ENCODE measurements at places on chromosomes 13 and 19.

DNA sequence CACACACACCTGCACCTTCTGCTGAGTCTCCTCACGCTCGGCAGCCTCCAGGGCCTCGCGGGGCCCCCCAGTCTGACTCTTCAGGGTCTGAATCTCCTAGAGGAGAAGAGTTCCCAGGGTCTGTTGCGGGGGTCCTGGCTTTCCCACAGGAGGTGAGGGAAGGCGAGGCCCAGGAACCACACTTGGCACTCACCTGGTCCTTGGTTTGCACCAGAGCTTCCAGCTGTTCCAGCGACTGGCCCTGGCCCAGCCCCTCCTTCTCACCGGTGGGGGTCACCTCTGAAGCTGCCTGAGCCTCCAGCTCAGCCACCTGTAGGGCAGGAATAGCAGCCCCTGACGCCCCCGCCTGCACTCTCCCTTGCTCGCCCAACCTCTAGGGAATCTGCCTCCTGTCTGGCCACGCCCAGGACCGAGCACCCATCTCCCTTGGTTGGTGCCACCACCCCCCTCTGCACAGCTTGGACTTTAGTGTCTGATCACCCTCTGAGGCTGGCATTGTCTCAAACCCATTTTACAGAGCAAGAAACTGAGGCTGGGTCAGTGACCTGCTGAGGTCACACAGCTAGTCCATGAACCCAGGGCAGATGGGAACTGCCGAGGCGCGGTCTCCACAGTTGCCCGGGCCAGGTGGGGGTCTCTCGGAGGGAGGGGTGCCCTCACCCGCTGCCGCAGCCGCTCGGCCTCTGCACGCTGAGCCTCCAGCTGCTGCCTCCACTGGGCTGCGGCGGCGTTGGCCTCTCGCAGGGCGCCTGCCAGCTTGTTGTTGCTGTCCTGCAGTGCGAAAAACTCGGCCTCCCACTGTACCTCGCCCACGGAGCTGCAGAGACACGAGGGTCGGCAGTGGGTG is 9.5 kb downstream of the HOMER3 start:
- no peak for DNase-seq

DNA sequence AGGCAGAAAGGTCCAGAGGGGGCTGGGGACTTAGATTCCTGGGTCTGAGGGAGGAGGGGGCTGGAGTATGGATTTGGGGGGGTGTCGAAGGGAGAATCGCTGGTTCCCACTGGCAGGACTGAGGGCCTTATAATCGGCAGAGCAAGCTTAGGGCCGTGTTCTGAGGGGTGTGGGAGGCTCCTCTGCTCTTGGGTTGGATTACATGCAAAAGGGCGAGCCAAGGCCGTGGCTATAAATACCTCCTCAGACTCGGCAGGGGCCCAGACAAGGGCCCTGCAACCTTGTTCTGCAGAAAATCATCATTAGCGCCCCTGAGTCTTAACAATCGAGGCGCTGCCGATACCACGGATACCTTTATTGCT is 707 bp upstream of the MAMSTR start:
- DNase-seq = no peak

DNA sequence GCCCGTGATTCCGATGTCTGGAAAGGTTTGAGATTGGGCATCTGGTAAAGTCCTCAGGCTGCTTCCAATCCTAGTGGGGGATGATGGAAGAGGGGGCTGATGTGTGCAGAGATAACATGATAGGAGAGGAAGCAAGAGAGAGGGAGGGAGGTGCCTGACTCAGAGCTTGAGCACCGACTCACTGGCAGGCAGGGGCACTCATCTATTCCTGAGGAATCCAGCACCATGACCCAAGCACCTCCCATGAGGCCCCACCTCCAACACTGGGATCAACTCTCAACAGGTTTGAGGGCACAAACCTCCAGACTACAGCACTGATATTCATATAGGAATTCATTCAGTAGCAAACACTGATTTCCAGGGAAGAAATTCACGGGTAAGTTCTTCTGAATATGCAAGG is 5.6 kb upstream of the SIGLEC9 start:
- DNase-seq = no peak

GRCh38 chr13:26436914-26437313 is 120.6 kb upstream of the WASF3 start:
- no peak for DNase-seq

DNA sequence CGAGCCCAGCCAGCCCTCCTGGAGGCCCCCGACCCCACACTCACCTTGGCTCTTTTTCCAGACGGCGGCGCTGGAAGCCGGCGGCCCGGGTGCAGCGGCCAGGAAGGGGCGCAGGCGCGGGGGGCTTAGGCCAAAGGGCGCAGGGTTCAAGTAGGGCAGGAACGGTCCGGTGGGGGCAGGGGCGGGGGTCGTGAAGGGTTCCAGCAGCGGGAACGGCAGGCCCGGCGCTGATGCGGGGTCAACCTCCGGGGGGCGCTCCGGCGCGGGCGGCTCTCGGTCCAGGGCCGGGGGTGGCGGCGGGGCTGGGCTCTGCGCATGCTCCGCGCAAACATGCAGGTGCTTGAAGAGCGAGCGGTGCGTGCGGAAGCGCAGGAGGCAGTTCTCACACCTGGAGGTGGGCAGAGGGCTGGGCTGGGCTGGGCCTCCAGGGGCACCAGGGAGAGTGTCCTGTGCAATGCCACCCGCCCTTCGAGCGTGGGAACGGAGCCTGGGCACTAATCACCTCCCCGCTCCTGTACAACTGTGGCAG is 2.3 kb downstream of the ZNF414 start:
- peak; percentile 27 for DNase-seq

DNA sequence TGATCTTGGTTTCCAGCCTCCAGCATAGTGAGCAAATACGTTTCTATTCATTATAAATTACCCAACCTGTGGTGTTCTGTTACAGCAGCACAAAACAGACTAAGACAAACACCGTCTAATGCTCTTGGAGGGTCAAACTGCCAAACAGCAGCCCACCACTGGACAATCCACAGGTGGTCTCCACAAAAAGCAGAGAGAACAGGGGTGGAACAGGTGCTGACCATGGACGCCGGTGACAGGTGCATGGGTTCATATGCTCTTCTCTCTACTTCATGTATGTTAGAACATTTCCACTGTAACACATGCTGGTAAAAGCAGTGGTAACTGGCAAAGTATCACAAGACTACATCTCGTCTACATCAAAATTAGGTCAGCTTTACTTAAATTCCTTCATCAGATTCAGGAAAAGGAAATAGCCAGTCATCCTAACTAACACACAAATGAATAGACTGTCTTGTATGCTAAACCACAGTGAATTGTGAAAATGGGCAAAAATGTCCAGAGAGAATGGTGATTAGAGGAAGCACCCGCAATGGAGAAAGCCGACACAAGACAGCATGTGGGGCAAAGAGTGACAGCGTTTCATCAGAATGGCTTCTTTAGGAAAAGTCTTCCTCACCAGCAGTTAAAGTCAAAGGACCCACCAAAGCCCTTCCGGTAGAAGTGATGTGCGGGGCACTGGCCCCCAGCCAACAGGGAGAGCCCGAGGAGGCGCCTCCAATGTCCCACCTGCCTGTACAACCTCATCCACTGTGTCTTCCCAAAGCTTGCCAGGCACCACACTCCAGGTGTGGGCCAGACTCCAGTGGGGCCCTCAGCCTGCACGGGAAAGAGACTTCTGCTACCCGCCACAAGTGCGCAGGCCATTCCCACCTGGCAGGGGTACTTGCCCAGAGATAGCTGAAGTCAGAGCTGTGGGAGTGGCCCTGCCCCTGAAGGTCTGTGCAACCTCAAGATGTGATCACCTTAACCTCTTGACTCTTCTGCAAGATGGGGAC is 6.5 kb downstream of the CARS2 start:
- no peak for DNase-seq

- no peak for DNase-seq
These were observed 34.9 kb downstream of the TNFSF13B start for GRCh38 chr13:108304170-108305016.

DNA sequence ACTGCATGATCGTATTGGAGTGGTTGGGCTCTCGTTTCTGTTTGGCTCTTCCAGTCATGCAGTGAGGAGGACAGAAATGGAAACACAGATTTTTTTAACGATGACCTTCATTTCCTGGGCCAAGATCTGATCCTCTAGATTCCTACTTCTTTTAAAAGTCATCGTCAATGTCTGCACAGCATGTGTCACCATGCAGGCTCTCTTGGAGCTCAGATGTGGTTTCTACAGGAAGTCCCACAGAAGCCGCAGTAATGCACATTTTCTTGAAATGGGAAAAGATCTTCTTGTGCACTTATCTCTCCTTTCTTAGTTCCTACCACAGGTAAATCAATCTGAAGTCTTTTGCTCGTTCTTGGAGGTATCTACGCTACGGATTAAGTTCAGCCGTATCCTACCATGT is 626.9 kb downstream of the EFNB2 start:
- DNase-seq = no peak

- peak; percentile 53 for DNase-seq
These were observed 1.4 kb downstream of the UPF1 start for GRCh38 chr19:18833141-18833476.

DNA sequence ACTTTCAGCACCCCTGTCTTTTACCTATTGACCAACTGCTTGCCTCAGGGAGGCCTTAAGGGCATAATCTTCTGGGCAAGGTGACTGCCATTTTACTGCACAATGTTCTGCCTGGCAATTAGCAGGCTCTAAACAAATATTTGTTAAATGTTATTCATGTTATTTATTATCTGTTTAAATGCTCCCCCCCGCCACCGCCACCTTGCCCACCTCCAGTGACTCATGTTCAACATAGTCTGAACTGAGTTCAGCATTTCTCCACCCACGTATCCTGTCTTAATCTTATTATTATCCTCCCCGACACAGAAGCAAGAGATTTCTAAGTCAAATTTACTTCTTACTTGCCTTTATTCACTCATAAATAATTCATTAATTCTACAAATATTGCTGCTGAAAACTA is 144.8 kb downstream of the LIG4 start:
- no peak for DNase-seq

DNA sequence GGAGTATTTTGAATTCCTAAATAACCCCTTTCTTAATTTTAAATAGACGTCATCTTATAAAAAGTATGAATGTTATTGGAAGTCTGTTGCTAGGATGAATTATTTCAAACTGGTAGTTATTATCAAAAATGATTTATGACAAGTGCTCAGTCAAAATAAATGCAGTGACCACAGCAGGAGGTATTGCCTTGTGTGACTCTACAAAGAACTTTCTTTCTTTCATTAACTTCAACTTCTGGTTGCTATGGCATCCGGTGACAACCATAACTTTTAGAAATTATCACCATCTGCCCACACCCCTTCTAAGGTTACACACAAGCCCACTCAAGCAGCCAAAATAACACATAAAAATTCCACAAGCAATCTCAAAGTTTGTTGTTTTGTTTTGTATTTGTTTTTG is 189.9 kb downstream of the DACH1 start:
- no peak for DNase-seq

- no peak for DNase-seq
These were observed 32.7 kb downstream of the MBNL2 start for GRCh38 chr13:97254816-97255215.

GRCh38 chr13:108056278-108056677 is 159.1 kb downstream of the LIG4 start:
- no peak for DNase-seq

DNA sequence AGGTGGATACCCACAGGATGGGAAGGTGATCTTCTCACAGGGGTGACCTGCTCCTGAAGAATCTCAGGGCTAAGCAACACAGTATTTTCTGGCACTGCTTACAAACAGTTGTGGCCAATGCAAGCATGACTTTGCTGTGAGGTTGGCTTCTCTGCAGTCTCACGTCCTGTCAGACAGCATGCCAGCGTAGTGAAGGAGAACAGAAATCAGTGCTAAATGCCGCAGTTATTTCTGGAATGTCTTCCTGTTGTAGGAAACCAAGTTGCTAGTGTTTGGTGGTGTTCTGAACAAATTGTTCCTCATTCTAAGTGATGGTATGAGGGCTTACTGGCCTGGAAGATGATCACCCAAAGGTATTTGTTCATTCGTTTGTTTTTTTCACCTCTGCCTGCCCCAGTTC is 320.1 kb downstream of the MTUS2 start:
- peak; percentile 60 for DNase-seq

GRCh38 chr13:43933378-43933777 is 53.7 kb downstream of the LACC1 start:
- DNase-seq = no peak

DNA sequence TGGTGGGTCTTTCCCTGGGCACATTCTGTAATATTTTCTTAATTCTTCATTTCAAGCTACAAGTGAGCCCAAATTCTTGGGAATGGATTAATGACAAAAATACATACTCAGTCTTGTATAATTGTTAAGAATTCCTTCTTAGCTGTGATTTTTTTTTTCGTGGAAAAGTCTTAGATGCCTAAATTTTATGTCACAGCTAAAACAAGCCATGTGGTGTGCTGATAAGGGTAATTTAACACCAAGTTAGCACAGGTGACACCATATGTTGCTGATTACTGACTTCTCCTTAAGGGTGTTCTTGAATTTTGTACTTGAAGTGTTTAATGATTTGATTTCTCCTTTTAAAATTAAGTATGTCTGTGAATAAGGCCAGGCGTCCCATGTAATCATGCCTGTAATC is 29.3 kb downstream of the WDFY2 start:
- no peak for DNase-seq

DNA sequence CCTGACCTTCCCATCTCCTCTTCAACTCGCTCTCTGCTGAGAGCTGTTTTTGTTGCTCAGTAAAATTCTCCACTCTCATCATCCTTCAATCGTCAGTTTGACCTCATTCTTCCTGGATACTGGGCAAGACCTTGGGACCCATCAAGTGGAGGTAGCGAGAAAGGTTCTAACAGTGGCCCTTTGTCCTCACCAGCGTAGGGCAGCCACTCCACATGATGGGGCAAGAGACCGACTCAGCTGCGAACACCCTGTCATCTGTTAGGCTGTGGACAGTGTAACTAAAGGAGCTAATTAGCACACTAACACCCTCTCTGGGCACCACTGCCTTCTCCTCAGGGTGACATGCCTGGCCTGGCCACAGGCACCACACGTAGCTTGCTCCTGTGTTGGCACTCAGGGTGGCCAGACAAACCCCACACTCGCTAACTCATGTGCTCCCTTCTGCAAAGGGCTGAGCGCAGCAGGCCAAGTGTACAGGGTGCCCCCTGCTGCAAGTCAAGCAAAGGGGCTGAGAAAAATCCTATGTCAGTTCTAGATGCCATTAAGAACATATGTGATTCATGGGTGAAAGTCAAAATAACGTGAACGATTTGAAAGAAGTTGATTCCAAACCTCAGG is 1216.0 kb downstream of the SLITRK5 start:
- no peak for DNase-seq

DNA sequence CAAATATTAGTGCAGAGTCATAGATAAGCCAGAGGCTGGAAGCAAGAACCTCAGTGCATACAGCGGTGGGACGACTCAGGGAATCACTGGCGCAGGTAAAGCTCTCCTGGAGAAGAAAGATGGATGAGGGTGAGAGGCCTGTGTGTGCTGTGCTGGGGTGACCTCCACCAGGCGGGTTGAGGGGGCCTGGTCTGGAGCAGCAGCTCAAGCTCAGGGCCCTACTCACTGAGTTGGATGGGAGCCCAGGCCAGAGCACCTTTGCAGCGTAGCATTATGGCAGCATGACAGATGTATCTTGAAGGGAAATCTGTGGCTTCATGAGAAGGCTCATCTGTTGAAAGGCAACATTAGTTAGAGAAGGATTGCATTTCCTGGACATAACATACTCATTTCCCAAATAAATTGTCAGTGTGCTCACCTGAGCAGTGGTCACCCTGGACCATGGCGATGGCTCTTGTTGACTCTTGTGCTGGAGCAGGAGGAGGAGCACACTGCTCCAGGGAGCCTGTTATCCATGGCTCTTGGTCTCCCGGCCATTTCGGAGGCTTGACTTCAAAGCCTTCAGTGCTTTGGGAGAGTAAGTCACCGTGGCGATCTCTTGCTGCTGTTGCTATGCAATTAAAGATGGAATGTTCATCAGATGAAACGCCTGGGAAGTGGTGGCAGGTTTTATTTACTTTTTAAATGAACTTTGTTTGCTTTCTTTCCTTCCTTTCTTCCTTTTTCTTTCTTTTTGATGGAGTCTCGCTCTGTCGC is 25.0 kb downstream of the HNRNPM start:
- DNase-seq = no peak
